ENCODE measurements at places on chromosomes 11 and 22. TPM values are rescaled to one million over a fixed set of nuclear protein-coding genes. Genes with fewer than 3 reads are reported as not detected.
A peak's percentile ranks its signal among the peaks of the same experiment; 100 is the strongest.

Gene ABCC8
- total RNA-seq: 0.32 TPM

Gene MMP10
- not detected for total RNA-seq

Gene PLAAT2
- not detected for total RNA-seq

Gene FOLR1
- not detected for total RNA-seq

Gene PIWIL4
- 5.6 TPM for total RNA-seq

Gene TRIM6
- total RNA-seq: 2.1 TPM

DNA sequence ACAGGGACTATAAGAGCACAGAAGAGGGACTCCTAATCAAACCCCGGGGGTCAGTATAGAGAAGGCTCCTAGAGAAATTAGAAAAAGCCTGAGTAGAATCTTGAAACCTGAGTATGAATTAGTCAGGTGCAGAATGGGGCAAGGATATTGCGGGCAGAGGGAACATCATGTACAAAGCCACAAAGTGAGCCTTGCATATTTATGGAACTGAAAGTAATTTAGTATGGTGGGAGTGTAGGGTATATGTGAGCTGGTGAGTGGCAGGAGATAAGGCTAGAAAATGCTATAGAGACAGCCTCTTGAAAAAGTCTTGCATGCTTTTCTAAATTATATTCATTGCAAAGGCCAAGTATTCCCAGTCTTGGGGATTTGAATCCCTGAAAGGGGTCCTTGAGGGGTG lies 93.7 kb downstream of the STIM1 start:
- H3K36me3 ChIP-seq: no peaks in the 10 kb centered on the region
- H3K27ac ChIP-seq: peak overlapping the region; percentile 43
- H3K4me3 ChIP-seq: no peak overlapping the region

DNA sequence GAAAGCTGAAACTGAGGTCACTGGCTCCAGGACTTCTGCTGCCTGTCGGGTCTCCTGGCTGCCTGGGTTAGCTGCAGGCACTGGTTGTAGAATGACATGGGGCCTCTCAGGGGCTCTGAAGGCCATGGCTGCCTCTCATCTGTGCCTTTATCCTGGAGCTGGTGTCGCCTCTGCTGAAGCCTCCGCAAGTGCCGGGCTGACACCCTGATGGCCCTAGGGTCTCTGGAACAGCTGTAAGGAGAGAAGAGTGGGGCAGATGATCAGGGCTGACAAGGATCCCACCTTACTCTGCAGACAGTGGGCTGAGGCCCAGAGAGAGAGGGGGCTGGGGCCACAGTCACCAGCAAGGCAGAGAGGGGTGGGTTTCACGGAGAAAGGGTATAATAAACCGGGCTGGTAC lies 4.6 kb downstream of the PLA2G3 start:
- no peaks in the 10 kb centered on the region for H3K4me1 ChIP-seq
- no peak overlapping the region for H3K27ac ChIP-seq
- H3K27me3 ChIP-seq: no peaks in the 10 kb centered on the region

GRCh38 chr11:75592715-75593114 lies 30.7 kb downstream of the SERPINH1 start:
- no peak overlapping the region for H3K27ac ChIP-seq
- no peaks in the 10 kb centered on the region for H3K4me1 ChIP-seq
- H3K36me3 ChIP-seq: no peaks in the 10 kb centered on the region

DNA sequence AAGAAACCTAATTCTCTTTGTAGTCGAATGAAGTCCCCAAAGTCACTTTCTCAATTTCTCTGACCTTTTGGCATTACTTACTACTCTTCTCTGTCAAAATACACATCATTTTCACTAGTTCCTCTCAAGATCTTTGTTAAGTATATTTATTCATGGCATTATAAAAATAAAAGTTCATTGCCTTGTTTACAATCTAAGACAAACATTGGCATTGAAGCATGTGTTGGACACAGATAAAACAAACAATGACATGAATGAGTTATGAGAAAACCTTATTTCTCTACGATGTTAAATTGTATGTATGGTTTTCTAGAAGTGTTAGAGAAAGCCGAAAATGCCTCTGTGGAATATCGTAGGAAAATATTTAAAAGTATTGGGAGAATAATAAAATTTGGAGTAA lies 8.6 kb upstream of the OR51G1 start:
- H3K27ac ChIP-seq: no peak overlapping the region
- no peaks in the 10 kb centered on the region for H3K27me3 ChIP-seq
- H3K36me3 ChIP-seq: no peaks in the 10 kb centered on the region
- no peaks in the 10 kb centered on the region for H3K4me1 ChIP-seq
- no peak overlapping the region for H3K4me3 ChIP-seq

DNA sequence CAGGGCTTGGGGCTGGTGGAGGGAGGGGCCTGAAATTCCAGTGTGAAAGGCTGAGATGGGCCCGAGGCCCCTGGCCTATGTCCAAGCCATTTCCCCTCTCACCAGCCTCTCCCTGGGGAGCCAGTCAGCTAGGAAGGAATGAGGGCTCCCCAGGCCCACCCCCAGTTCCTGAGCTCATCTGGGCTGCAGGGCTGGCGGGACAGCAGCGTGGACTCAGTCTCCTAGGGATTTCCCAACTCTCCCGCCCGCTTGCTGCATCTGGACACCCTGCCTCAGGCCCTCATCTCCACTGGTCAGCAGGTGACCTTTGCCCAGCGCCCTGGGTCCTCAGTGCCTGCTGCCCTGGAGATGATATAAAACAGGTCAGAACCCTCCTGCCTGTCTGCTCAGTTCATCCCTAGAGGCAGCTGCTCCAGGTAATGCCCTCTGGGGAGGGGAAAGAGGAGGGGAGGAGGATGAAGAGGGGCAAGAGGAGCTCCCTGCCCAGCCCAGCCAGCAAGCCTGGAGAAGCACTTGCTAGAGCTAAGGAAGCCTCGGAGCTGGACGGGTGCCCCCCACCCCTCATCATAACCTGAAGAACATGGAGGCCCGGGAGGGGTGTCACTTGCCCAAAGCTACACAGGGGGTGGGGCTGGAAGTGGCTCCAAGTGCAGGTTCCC lies at the start of gene APOC3:
TSS of gene APOC3 (plus strand) at position 383 of the 659 bp plus-strand sequence. CDS start 676 bp downstream, outside the sequence.
- H3K27ac ChIP-seq: no peak within 1 kb of the TSS
- no peaks in the 10 kb centered on the region for H3K4me1 ChIP-seq
- H3K36me3 ChIP-seq: no peaks in the 10 kb centered on the region
- no peak within 1 kb of the TSS for H3K4me3 ChIP-seq

DNA sequence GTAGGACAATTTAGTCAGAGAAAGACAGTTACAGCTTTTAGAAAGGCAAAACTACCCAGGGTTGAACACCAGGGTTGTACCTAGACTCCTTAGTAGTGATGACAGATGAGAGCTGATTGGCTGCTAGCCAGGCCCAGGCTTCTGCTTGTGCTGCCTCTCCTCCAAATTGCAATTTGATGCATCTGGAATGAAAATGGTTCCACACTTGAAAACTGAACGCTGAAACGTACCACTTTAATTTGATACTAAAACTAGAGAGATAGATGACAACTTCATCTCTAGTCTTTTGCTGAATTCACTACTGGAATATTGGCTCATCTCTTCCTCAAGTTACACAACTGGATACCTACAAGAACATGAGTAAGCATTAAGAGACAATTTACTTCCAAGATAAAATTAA lies 19.2 kb upstream of the FNBP4 start:
- H3K4me3 ChIP-seq: no peak overlapping the region
- DNase-seq: no peak
- no peak overlapping the region for H3K27ac ChIP-seq
- no peaks in the 10 kb centered on the region for H3K4me1 ChIP-seq
- H3K36me3 ChIP-seq: peaks cover 6% of the 10 kb centered on the region
- no peaks in the 10 kb centered on the region for H3K27me3 ChIP-seq

DNA sequence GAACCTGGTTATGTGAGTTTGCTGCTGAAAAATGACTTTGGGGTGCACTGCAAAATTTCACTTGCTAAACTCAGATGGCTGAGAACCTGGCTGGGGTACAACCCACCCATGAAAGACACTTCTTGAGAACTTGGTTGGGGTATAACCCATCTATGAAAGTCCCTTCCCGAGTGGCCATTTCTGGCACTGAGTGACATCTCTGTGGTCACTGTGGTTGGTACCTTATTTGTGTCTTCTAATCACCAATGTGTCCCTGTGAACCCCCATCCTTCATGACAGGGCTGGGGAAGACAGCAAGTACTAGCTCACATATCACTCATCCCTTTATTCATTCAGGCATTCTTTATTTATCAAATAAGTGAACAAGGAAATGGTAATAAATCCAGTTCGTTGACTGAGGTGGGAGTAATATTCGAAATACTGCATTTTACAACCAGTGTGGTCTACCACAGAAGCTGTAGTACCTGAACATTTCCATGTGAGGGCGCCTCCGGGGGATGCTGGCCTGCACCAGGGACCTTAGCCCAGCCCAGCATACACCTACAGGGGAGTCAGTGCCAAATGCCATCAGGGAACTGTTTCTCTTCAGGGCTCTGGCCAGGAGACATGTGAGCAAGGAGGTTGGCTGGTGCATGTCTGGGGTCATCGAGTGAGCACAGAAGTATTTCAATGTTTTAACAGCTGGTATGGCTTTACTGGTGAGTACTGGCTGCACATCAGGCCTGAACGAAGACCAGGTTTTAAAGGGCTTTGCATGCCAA lies 122.1 kb downstream of the CSNK2A3 start:
- H3K4me1 ChIP-seq: no peaks in the 10 kb centered on the region
- H3K4me3 ChIP-seq: no peak overlapping the region
- no peak for DNase-seq

DNA sequence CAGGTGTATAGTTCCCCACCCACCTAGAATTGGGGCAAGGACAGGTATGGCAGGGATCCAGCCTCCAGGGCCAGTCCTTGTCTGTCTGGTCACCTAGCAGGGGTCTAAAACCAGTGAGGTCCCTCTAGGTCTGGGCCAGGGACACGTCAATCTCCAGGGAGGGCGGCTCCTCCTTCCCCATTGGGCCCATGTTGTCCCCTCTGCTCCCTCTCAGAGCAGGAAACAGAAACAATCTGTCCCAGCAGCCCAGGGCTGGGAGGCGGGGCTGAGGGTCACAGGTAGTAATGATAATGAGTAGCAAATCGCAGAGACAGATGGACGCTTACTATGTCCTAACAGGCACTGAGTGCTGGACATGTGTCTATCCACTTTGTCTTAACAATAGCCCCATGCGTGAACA lies 22.8 kb upstream of the SYT7 start:
- no peak for DNase-seq
- H3K27me3 ChIP-seq: no peaks in the 10 kb centered on the region
- H3K4me1 ChIP-seq: no peaks in the 10 kb centered on the region
- no peaks in the 10 kb centered on the region for H3K36me3 ChIP-seq

- peaks cover 2% of the 10 kb centered on the region for H3K36me3 ChIP-seq
- no peaks in the 10 kb centered on the region for H3K4me1 ChIP-seq
- DNase-seq: peak; percentile 54
- H3K27ac ChIP-seq: no peak overlapping the region
- no peak overlapping the region for H3K4me3 ChIP-seq
These were observed 4.9 kb downstream of the RIC8A start for GRCh38 chr11:212150-213100.

DNA sequence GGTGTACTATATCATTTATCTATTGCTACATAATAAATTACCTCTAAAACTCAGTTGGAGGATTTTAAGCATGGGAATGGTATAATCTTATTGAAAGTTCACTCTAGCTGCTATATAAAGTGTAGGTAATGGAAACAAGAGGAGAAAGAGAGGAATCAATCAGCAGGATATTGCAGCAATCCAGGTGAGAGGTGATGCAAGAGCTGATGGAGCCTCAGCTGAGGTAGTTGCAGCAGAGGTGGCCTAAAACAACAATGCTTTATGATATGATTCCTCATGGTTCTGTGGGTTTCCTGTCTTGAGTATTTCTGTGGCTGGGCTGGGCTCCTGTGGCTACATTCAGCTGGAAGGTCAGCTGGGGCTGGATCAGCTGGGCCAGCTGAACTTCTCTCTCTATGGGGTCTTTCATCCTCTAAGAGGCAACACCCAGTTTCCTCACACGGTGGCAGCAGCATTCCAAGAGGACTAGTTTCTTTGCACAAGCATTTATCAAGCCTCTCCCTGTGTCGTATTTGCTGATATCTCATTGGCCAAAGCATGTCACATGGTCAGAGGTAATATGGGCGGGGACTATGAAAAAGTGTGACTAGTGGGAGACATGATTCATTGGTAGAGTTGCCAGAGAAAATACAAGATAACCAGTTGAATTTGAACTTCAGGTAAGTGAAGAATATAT lies 135.4 kb upstream of the LARGE1 start:
- H3K27ac ChIP-seq: no peak overlapping the region
- DNase-seq: no peak
- H3K27me3 ChIP-seq: no peaks in the 10 kb centered on the region
- H3K36me3 ChIP-seq: no peaks in the 10 kb centered on the region
- H3K4me3 ChIP-seq: no peak overlapping the region

GRCh38 chr11:80388130-80388529 lies 947.3 kb upstream of the TENM4 start:
- H3K4me3 ChIP-seq: no peak overlapping the region
- DNase-seq: no peak
- H3K36me3 ChIP-seq: no peaks in the 10 kb centered on the region
- H3K27ac ChIP-seq: no peak overlapping the region
- H3K4me1 ChIP-seq: no peaks in the 10 kb centered on the region

GRCh38 chr11:76891285-76891684 lies 30.6 kb downstream of the ACER3 start:
- no peak overlapping the region for H3K4me3 ChIP-seq
- no peaks in the 10 kb centered on the region for H3K4me1 ChIP-seq
- DNase-seq: no peak

DNA sequence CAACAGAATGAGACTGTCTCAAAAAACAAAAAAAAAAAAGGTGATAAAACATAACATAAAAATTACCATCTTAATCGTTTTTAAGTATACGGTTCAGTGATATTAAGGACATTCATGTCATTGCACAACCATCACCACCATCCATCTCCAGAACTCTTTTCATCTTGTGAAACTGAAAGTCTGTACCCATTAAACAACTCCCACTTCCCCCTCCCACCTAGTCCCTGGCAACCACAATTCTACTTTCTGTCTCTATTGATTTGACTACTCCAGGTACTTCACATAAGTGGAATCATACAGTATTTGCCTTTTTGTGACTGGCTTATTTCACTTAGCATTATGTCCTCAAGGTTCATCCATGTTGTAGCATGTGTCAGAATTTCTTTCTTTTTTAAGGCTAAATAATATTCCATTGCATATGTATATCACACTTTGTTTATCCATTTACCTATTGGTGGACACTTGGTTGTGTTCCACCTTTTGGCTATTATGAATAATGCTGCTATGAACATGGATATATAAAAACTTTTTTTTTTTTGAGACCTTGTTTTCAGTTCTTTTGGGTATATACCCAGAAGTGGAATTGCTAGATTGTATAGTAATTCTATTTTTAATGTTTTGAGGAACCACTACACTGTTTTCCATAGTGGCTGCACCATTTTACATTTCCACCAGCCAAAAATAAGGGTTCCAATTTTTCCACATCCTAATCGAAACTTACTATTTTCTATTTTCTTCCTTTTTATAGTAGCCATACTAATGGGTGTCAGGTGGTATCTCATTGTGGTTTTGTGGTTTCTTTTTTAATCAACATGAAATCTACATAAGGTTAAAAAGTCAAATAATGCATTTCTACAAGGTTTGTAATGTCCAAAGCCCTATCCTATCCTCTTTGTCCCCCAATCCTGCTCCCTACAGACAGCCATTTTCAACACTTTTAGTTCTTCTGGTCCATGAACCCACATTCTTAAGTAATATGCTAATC lies 23.4 kb upstream of the PIK3C2A start:
- H3K27me3 ChIP-seq: no peaks in the 10 kb centered on the region
- no peak overlapping the region for H3K4me3 ChIP-seq
- DNase-seq: no peak
- no peak overlapping the region for H3K27ac ChIP-seq
- H3K4me1 ChIP-seq: no peaks in the 10 kb centered on the region

GRCh38 chr11:14232652-14233051 lies 126.3 kb downstream of the RRAS2 start:
- H3K27ac ChIP-seq: no peak overlapping the region
- no peak for DNase-seq
- H3K4me1 ChIP-seq: no peaks in the 10 kb centered on the region
- no peaks in the 10 kb centered on the region for H3K27me3 ChIP-seq
- H3K36me3 ChIP-seq: no peaks in the 10 kb centered on the region
